ENCODE measurements at places on chromosomes 13 and 19. TPM values are rescaled to one million over a fixed set of nuclear protein-coding genes. Genes with fewer than 3 reads are reported as not detected.

- no peak for DNase-seq
Measured at GRCh38 chr13:19606152-19606551, 27.3 kb upstream of the MPHOSPH8 start.

MBD3L4 gene
- total RNA-seq: not detected

- no peak for DNase-seq
Measured at GRCh38 chr19:33396701-33397535, 23.4 kb downstream of the CEBPG start.

GRCh38 chr13:52760077-52760476 lies 20.5 kb upstream of the CNMD start:
- no peak for DNase-seq

MIR17HG gene
- 9.8 TPM for total RNA-seq

- no peak for DNase-seq
Measured at GRCh38 chr13:33761740-33762139, 56.2 kb upstream of the RFC3 start.

GRCh38 chr19:43612374-43612773 lies 486 bp downstream of the SRRM5 start:
- no peak for DNase-seq

DNA sequence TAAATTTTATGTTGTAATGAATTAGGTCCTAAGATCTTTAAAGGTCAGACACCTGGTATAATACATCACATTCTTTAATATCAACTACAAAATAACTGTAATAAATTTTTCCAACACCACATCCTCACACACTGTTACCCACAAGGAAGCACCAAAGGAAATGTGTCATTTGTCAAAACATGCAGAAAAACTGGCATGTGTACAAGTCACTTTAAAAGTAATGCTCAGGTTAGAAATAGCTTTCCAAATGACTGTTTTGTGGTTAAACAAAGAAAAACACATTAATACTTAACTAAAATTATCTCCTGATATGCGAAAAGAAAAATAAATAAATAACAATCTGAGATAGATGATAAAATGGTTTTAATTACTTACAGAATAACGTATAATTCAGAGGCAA lies 74.7 kb downstream of the MZT1 start:
- no peak for DNase-seq

GRCh38 chr13:27595055-27595811 lies 25.1 kb downstream of the LNX2 start:
- no peak for DNase-seq

ZNF816 gene
- total RNA-seq: 5.1 TPM

- DNase-seq: no peak
Measured at GRCh38 chr19:58491393-58491792, 15.2 kb downstream of the ZNF446 start.

DNA sequence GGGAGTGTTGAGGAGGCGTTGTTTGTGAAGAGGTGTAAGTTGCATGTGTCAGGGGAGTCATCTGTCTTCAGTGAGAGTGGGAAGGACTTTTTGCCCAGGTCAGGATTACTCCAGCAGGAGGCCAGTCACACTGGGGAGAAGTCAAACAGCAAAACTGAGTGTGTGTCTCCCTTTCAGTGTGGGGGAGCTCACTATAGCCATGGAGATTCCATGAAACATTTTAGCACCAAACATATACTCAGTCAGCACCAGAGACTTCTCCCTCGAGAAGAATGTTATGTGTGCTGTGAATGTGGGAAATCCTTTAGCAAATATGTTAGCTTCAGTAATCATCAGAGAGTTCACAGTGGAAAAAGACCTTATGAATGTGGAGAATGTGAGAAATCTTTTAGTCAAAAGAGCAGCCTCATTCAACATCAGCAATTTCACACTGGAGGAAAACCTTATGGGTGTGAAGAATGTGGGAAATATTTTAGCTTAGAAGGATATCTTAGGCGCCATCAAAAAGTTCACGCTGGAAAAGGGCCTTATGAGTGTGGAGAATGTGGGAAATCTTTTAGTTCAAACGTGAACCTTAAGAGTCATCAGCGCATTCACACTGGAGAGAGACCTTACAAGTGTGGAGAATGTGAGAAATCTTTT lies 8.4 kb upstream of the ZNF587 start:
- DNase-seq: no peak

DNA sequence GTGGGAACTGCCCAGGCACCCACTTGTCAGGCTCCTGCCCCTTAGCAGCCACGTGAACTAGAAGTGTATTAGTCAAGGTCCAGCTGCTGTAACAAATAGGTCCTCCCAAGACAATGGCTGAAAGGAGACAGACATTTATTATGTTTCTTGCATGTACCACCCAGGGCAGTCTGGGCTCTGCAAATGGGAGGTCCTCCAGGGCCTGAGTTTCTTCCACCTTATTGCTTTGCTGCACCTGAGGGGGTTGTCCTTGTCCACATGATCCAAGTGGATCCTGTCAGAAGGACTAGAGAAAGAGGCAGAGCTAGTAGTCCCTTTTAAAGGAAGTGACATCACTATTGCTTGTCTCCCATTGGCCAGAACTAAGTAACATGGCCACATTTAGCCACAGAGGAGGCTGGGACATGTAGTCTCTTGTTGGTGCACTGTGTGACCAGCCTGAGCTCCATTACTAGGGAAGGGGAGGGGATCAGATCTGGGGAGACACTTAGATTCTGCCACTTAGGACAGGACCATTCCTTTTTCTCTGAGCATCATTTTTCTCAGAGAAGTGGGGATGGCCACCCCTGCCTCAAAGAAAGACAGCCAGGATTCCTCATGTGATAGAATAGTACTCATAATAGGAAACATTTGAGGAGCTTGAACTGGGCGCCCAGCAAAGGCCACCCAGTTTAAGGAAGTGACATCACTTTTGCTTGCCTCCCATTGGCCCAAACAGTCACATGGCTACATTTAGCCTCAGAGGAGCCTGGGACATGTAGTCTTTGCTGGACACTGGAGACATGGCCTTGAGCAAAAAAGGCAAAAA lies 15.1 kb downstream of the CC2D1A start:
- DNase-seq: no peak

DNA sequence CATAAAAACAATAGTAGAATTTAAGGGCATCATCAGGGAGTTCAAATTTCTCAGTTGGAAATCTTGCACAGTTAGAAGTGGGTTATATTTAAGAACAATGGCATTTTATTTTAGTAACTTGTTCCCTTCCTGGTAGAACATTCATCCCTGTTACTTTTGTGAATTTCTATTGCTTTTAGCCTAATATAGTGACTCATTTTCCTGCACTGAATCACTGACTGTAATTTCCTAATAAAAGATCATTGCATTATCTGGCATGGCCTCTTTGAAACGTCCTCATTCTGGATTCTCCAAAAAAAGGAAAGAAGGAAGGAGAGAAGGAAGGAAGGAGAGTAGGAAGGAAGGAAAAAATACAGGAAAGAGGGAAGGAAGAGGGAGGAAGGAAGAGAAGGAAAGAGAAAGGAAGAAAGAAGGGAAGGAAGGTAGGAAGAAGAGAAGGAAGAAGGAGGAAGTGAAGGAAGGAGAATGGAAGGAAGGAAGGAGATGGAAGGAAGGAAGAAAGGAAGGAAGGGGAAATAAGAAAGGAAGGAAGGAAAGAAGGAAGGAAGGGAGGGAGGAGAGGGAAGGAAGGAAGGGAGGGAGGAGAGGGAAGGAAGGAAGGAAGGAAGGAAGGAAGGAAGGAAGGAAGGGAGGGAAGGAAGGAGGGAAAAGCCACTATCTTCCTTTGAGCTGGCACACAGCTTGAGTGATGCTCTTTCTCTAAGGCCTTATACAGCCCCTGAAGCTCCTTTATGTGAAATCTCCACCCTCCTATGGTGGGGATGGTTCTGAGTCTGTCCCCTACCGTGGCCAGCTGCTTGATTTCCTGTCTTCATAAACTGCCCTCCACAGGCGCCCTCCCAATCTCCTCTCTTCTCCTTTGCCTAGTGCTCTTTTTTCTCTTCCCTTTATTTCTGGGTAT lies 29.8 kb upstream of the TM9SF2 start:
- no peak for DNase-seq

- DNase-seq: no peak
Measured at GRCh38 chr19:29858000-29858596, 46.3 kb downstream of the CCNE1 start.

GRCh38 chr13:113915012-113915763 lies 51.3 kb upstream of the GAS6 start:
- no peak for DNase-seq

- no peak for DNase-seq
Measured at GRCh38 chr13:60146471-60146870, 17.3 kb downstream of the DIAPH3 start.

GRCh38 chr13:74927823-74928222 lies 554.1 kb downstream of the TBC1D4 start:
- no peak for DNase-seq

DNA sequence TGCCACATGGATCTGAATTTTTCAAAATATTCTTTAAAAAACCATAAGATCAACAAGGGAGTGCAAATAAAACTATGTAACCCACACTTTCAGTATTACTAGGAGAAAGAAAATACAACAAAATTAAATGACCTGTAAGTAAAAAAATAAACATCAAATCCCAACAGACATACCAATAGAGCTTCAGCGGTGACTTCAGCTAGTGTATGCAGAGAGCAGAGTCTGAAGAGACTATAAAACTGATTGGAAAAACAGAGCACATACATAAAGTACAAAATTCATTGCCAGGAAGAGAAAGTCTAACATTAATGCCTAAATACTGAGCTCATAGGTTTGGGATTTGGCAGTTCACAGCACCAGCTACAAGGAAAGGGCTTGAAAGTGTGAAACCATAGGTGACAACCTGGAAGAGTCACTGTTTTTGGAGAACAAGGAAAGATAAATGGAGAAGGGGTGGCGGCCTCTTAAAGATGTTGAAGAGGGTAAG lies 291.1 kb downstream of the LMO7 start:
- no peak for DNase-seq

ATP8A2 gene
- 0.14 TPM for total RNA-seq

DNA sequence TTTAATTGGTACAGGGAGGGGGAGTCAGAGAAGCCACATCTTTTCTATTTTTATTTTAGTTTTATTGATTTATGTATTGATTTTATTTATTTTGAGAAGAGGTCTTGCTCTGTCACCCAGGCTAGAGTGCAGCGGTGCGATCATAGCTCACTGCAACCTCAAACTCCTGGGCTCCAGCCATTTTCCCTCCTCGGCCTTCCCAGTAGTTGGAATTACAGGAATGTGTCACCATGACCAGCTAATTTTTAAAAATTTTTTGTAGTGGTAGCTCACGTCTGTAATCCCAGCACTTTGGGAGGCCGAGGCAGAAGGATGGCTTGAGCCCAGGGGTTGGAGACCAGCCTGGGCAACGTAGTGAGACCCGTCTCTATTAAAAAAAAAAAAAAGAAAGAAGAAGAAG lies 4.1 kb downstream of the IL27RA start:
- no peak for DNase-seq

DNA sequence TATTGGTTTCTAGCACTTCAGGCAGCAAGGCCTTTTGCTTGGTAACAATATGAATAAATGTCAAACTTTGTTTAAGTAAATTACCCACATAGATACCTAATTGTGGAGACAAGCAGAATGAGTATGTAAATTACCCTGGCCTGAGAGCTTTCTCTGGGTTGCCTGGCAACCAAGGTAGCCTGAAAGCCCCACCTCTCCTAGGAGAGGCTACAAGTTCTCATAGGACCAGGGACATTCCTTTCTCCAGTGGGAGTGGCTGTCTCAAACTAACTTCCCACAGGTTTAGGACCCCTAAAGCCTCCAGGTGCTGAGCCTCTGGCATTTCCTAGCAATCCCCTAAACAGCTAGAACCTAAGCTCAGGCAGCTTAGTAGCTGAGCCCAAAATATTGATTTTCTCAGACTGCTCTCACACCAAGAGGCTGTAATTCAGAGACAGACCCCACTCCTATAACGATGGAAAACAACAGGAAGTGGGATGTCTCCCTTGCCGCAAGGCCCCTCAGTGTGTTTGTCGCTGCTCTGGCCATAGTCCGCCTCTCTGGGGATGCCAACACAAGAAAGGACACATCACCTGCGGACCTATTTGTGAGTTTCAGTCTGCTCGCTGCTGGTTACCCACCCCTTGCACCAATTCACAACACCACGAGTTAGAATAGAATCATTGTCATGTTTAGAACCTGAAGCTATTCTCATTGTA lies 207.3 kb downstream of the DLEU7 start:
- no peak for DNase-seq

DNA sequence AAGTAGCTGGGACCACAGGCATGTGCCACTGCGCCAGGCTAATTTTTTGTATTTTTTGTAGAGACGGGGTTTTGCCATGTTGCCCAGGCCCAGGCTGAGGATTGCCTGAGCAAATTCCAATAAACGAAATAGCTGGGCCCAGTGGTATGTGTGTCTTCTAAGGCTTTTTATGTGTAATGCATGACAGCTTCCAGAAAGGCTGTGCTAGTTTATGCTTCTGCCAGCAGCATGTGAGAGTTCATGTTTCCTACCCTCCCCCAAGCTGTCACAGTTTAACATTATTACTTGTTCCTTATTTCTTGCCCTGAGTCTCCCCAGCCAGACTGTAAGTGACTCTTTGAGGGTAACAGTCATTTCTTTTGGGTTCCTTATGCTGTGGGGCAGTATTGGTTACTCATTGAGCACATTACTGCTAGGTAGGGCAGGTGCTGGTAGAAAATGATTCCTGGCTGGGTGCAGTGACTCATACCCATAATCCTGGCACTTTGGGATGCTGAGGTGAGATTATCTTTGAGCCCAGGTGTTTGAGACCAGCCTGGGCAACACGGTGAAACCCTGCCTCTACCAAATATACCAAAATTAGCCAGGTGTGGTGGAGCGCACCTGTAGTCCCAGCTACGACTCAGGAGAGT lies 13.6 kb downstream of the GPATCH1 start:
- no peak for DNase-seq

GRCh38 chr19:37593996-37594303 lies 642 bp downstream of the ZNF571 start:
- DNase-seq: no peak

CYP4F11 gene
- total RNA-seq: 123 TPM

DNA sequence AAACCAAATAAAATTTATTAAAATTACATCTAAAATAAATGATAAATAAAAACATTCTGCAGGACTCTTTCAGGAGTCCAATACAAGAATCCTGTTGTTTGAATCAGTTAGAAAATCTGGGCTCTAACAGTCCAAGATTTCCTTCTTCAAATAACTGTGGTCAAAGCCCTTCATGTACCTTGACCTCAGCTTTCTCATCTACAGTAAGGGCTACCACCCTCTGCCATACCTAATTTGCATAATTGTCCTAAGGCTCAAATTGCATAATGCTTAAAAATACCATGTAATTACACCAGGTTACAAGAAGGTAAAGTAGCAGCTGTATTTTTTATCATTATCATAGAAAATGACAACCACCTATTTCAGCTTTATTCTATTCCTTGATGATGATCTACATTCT lies 54.3 kb downstream of the XPO4 start:
- no peak for DNase-seq

ZNF221 gene
- total RNA-seq: 2.0 TPM

HTR2A gene
- total RNA-seq: not detected

- no peak for DNase-seq
Measured at GRCh38 chr13:98965325-98965724, 12.5 kb downstream of the DOCK9 start.

- DNase-seq: no peak
Measured at GRCh38 chr13:70644052-70644451, 535.8 kb upstream of the KLHL1 start.

DNA sequence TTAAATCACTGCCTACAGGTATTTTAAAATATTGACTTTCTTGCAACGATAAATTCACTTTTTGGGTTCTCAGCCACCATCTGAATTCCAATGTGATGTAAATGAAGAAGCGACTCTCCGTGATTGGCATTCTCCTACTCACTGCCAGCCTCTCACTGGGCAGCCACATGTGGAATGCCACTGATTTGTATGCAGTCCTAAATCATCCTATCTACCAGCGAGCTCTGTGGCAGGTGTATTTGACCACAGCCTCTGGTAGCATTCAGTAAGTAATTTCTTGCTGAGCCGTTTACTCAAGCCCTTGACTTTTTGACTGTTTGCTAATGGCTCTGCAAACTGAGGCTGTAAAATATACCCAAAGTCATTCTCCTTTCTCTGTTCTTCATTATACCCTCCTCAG lies 559.0 kb upstream of the SLC10A2 start:
- DNase-seq: no peak
